ENCODE measurements at places on chromosomes 3 and 15. TPM values are rescaled to one million over a fixed set of nuclear protein-coding genes. Genes with fewer than 3 reads are reported as not detected.

Gene GHRL
- not detected for total RNA-seq

Gene CHRNA5
- total RNA-seq = 0.14 TPM

Gene DUOXA1
- not detected for total RNA-seq

Gene SCAANT1
- total RNA-seq = not detected

Gene CAMK2N2
- total RNA-seq = 0.14 TPM

Gene CCNB2
- 9.0 TPM for total RNA-seq

Gene FSIP1
- 1.7 TPM for total RNA-seq

Gene LYZL4
- total RNA-seq = not detected

Gene CHRM5
- total RNA-seq = under 0.01 TPM

Gene AMIGO3
- total RNA-seq = not detected

Gene AGBL1
- total RNA-seq = not detected

Gene NUP210
- total RNA-seq = not detected
